ENCODE measurements at places on chromosomes 12 and 14. TPM values are rescaled to one million over a fixed set of nuclear protein-coding genes. Genes with fewer than 3 reads are reported as not detected.

Gene IL26
- not detected for total RNA-seq

Gene PPP1R3E
- 12.8 TPM for total RNA-seq

Gene RNF34
- total RNA-seq = 79.2 TPM

Gene REP15
- 4.7 TPM for total RNA-seq

Gene BEGAIN
- total RNA-seq = 23.5 TPM

Gene NOVA1
- total RNA-seq = 107 TPM

Gene LMNTD1
- not detected for total RNA-seq
